ENCODE measurements at places on chromosomes 4 and X. TPM values are rescaled to one million over a fixed set of nuclear protein-coding genes. Genes with fewer than 3 reads are reported as not detected.

The XKRX gene
- total RNA-seq, result under 0.01 TPM

The GAGE12J gene
- not detected for total RNA-seq

The BMPR1B gene
- total RNA-seq, result 22.4 TPM

The TTC29 gene
- total RNA-seq, result 0.52 TPM

The CYTL1 gene
- 2.1 TPM for total RNA-seq

The SOX3 gene
- total RNA-seq, result not detected

The MAGEC2 gene
- total RNA-seq, result not detected

The FAT4 gene
- total RNA-seq, result 66.3 TPM

The UGT2B11 gene
- total RNA-seq, result not detected

The SMIM10 gene
- 2.1 TPM for total RNA-seq

The NHSL2 gene
- total RNA-seq, result 4.7 TPM

The MOSPD2 gene
- 5.2 TPM for total RNA-seq

The PRDM8 gene
- total RNA-seq, result 1.6 TPM

The RBM47 gene
- 2.6 TPM for total RNA-seq

The GC gene
- not detected for total RNA-seq

The RTL5 gene
- total RNA-seq, result 3.1 TPM

The CT55 gene
- total RNA-seq, result not detected

The MAGEB2 gene
- total RNA-seq, result not detected

The ZGRF1 gene
- 13.0 TPM for total RNA-seq

The MAGEB1 gene
- total RNA-seq, result not detected

The NMU gene
- total RNA-seq, result not detected

The FAM149A gene
- 6.8 TPM for total RNA-seq

The HSFX1 gene
- under 0.01 TPM for total RNA-seq

The ANOS1 gene
- total RNA-seq, result 13.0 TPM

The BTC gene
- total RNA-seq, result 3.1 TPM

The ACSL4 gene
- 27.7 TPM for total RNA-seq

The PLP1 gene
- 41.8 TPM for total RNA-seq

The ERCC6L gene
- 0.52 TPM for total RNA-seq

The BRS3 gene
- not detected for total RNA-seq

The NOX1 gene
- not detected for total RNA-seq

The MAGEE1 gene
- 1.6 TPM for total RNA-seq

The GPR82 gene
- total RNA-seq, result not detected

The CXCL6 gene
- total RNA-seq, result not detected

The C4orf50 gene
- total RNA-seq, result not detected

The SNX25 gene
- 12.5 TPM for total RNA-seq

The HSFX4 gene
- not detected for total RNA-seq

The COL25A1 gene
- 3.7 TPM for total RNA-seq

The STARD8 gene
- total RNA-seq, result 8.9 TPM

The TMEM144 gene
- 2.6 TPM for total RNA-seq

The UNC5C gene
- 1.0 TPM for total RNA-seq
